ENCODE measurements at places on chromosomes 12 and 14.

- H3K4me3 ChIP-seq: no peak overlapping the region
- H3K36me3 ChIP-seq: peaks cover 26% of the 10 kb centered on the region
- H3K27ac ChIP-seq: peak overlapping the region; percentile 18
- no peak for DNase-seq
Measured at GRCh38 chr12:19299765-19300164, 139.5 kb upstream of the AEBP2 start.

- peak overlapping the region; percentile 99 for H3K27ac ChIP-seq
- H3K4me1 ChIP-seq: peaks cover 42% of the 10 kb centered on the region
- DNase-seq: no peak
- H3K27me3 ChIP-seq: peaks cover 3% of the 10 kb centered on the region
- peaks cover 4% of the 10 kb centered on the region for H3K36me3 ChIP-seq
- H3K4me3 ChIP-seq: peak overlapping the region; percentile 94
Measured at GRCh38 chr12:96397756-96398423, 2.3 kb downstream of the CDK17 start.

DNA sequence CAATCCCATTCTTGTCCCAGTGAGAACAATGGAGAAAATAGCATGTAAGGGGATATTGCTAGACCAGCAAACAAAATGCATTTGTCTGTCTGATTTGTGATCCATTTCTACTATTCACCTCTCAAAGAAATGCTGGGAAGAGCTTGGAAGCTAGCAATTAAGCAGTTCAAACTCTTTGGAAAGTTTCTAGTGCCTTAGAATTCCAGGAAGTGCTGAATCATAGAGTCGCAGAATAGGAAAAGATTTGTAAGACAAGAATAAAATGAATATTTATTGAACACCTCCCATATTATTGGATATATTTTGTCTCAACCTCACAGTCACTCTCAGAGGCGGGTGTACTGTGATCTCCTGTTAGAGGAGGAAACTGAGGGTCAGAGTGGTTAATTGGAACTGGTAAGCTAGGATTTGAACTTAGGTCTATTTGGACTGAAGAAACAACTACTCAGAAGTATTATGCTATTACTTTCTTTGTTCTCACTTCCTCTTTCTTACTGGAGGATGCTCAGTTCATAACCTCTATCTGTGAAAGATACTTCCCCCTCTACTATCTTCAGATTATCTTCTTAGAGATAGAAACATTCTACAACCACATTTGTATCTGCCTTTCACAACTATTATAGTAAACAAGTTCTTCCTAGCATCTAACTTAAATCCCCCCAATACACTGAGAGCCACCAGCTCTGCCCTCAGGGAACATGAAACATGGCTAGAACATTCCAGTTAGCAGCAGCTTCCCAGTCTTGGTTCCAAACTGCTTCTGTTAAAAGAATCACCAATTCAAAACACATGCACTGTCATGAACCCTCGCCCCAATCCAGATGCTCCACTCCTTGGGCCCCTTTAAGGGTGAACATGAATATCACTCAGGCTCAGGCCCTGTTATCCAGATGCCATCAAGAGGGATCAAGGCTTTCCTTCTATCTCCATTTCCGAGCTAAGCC is 64.2 kb downstream of the DRAM1 start:
- H3K36me3 ChIP-seq: no peaks in the 10 kb centered on the region
- no peak overlapping the region for H3K4me3 ChIP-seq
- peaks cover 6% of the 10 kb centered on the region for H3K27me3 ChIP-seq
- H3K27ac ChIP-seq: no peak overlapping the region

GRCh38 chr14:73684627-73685026 is 29.6 kb downstream of the PNMA1 start:
- H3K36me3 ChIP-seq: peaks cover 27% of the 10 kb centered on the region
- H3K4me3 ChIP-seq: no peak overlapping the region
- H3K27ac ChIP-seq: no peak overlapping the region
- H3K27me3 ChIP-seq: no peaks in the 10 kb centered on the region
- H3K4me1 ChIP-seq: no peaks in the 10 kb centered on the region
- no peak for DNase-seq

DNA sequence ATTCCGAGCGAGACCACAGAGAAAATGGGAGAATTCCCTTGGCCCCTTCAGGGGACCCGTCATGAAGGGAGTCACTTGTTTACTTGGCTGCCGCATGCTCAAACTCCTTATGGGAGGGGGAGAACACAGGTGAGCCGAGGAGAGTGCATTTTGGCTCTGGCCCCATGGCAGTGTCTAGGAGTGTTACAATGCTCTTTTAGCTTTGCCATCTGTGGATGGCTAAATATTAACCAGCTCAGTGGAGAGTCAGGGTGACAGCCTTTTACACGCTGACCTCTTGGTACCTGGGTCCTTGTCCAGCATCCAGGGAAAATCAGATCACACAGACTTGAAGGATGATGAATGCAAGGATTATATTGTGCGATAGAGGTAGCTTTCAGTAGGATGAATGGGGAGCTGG is 146.4 kb upstream of the ATXN7L3B start:
- H3K4me1 ChIP-seq: no peaks in the 10 kb centered on the region
- no peak overlapping the region for H3K4me3 ChIP-seq
- H3K27ac ChIP-seq: no peak overlapping the region
- no peak for DNase-seq

GRCh38 chr12:55051197-55051947 is 31.6 kb downstream of the NEUROD4 start:
- no peak overlapping the region for H3K4me3 ChIP-seq
- no peaks in the 10 kb centered on the region for H3K36me3 ChIP-seq
- no peak for DNase-seq
- H3K27me3 ChIP-seq: peaks cover 9% of the 10 kb centered on the region
- no peaks in the 10 kb centered on the region for H3K4me1 ChIP-seq

GRCh38 chr14:22180045-22180444 is 409.0 kb downstream of the DAD1 start:
- peaks cover 5% of the 10 kb centered on the region for H3K4me1 ChIP-seq
- H3K27ac ChIP-seq: no peak overlapping the region
- no peak for DNase-seq
- H3K36me3 ChIP-seq: no peaks in the 10 kb centered on the region

DNA sequence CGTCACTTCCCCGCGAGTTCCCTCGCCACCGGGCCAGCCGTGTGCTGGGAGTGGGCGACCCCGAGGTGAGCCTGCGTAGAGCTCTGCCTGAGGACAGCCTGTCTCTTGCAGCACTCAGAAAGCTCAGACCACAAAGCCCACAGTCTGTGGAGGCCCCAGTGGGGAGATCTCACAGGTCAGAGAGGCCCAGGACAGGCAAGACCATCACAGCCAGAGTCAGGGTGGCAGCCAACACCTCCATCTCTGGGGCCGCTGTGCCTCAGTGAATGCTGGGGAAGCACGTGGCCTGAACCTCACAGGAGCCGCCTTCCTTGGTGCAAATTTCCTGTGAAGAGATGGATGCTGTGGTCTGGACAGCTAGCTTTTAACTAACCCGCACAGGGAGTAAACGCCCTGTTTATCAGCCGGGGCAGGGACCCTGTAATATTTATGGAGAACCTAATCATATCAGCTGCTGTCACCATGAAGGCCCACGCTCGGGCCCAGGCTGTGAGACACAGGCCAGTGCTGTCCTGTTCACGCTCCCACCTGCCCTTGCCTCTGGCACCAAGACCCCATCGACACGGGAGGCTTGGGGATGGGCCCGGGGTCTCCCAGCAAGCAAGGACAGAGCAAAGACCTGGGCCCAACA is 56.9 kb downstream of the CDC42BPB start:
- H3K27ac ChIP-seq: peak overlapping the region; percentile 85
- peaks cover 55% of the 10 kb centered on the region for H3K36me3 ChIP-seq
- DNase-seq: no peak
- no peaks in the 10 kb centered on the region for H3K27me3 ChIP-seq
- peaks cover 34% of the 10 kb centered on the region for H3K4me1 ChIP-seq

GRCh38 chr12:92370828-92371227 is 225.2 kb upstream of the BTG1 start:
- H3K4me1 ChIP-seq: peaks cover 23% of the 10 kb centered on the region
- H3K27me3 ChIP-seq: peaks cover 3% of the 10 kb centered on the region
- H3K4me3 ChIP-seq: no peak overlapping the region
- no peaks in the 10 kb centered on the region for H3K36me3 ChIP-seq
- DNase-seq: no peak

DNA sequence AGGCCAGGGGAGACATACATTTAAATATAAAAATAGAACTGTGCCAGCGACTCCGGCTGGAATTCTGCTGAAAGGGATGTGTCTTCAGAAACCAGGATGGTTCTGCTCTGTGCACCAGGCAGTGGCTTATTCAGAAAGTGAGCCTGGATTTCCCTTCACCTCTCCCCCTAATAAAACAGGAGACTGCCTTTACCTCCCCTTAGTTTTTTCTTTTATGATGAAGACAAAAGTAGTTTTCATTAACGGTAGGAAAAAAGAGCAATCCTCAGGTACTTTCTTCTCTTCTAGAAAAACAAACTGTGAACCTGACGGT is 346 bp downstream of the SLC7A8 start:
- no peak overlapping the region for H3K4me3 ChIP-seq
- H3K36me3 ChIP-seq: no peaks in the 10 kb centered on the region
- DNase-seq: no peak
- peaks cover 23% of the 10 kb centered on the region for H3K4me1 ChIP-seq
- H3K27ac ChIP-seq: no peak overlapping the region
- H3K27me3 ChIP-seq: peaks cover 9% of the 10 kb centered on the region

DNA sequence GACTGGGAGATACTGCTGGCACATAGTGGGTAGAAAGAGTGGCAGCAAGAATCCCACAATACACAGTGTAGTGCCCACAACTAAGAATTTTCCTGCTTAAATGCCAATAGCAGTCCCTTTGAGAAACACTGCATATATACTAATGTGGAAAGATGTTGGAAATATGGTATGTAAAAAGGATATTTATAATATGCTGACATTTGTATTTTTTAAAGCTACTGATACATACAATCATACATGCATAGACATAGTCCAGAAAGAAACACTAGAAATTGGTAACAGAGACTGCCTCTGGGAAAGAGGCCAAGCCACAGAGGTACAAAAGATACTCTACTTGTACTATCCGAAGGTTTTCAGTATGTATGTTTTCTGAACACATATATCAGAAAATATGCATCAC is 30.3 kb downstream of the TRIP11 start:
- H3K36me3 ChIP-seq: peaks cover 62% of the 10 kb centered on the region
- no peak for DNase-seq
- H3K27ac ChIP-seq: no peak overlapping the region
- no peaks in the 10 kb centered on the region for H3K4me1 ChIP-seq

DNA sequence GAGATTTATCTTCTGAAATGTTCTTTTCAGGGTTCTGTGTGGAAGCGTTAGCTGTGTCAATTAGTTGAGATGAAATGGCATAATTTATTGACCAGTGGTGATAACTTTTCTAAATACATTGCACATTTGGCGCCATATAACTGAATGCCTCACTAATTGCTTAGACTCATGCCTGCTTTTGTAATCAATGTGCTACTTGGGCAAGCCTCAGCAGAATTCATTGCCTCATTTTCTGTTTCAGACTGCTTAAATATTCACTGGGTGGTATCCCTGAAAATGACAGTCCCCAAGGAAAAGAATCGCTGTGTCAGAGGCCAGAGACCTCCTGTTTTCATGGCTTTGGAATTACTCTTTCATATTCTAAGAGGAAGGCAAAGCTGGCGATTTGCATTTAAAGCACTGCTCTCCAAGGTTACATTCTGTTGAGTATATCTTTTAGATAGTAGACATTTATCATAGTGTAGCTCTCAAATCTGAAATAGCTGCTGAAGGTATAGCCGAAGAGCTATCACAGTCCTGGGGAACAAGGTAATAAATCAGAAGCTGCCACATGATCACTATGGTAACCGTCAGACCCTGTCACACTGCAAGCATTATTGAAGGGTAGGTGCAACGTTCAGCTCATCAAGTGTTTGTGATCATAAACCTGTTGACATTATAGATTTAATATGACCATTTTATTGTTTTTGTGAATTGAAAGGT is 297.3 kb upstream of the E2F7 start:
- no peaks in the 10 kb centered on the region for H3K36me3 ChIP-seq
- no peak overlapping the region for H3K4me3 ChIP-seq
- peaks cover 19% of the 10 kb centered on the region for H3K4me1 ChIP-seq
- no peak overlapping the region for H3K27ac ChIP-seq
- no peaks in the 10 kb centered on the region for H3K27me3 ChIP-seq

GRCh38 chr14:22502007-22502406 is 87.0 kb downstream of the DAD1 start:
- peaks cover 64% of the 10 kb centered on the region for H3K4me1 ChIP-seq
- no peaks in the 10 kb centered on the region for H3K36me3 ChIP-seq
- no peak overlapping the region for H3K4me3 ChIP-seq
- H3K27ac ChIP-seq: peak overlapping the region; percentile 13
- peaks cover 9% of the 10 kb centered on the region for H3K27me3 ChIP-seq

DNA sequence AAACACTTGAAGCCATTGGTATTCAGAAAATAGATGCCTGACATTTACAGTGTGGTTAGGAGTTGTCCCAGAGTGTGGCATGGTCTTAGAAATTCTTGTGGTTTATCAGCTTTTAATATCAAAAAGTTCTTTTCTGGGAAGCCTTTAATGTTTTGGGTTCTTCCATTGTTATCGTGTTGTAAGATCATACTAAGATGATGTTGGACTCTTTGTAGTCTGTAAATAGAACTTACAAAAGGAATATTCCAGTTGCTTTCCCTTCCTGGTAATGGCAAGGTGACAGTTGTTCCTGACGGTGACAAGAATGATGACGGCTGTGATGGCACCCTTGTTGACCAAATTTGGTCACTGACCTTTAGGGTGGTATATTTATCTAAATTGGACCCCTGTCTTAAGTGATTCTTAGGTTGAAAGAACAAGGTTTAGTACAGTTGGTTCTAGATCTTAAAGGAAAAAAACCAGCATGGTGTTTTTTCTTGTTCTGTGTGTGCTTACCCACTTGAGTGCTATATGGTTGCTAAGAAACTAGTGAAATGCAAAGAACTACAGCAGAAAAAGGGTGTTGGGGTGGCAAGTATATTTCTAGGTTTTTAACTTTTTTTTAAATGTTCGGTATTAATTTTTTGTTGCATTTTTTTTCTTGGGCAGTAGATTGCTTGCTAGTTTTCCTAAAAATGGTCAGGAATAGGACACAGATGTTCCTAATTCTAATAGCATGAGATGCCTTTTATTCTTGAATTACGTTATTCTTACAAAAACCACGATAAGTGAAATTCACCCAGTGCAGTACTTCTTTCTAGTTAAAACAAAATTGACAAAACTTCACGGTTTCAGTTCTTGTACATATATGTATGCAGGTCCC is 2.1 kb downstream of the ATP2A2 start:
- H3K4me3 ChIP-seq: peak overlapping the region; percentile 95
- H3K27ac ChIP-seq: peak overlapping the region; percentile 98
- H3K36me3 ChIP-seq: peaks cover 43% of the 10 kb centered on the region

DNA sequence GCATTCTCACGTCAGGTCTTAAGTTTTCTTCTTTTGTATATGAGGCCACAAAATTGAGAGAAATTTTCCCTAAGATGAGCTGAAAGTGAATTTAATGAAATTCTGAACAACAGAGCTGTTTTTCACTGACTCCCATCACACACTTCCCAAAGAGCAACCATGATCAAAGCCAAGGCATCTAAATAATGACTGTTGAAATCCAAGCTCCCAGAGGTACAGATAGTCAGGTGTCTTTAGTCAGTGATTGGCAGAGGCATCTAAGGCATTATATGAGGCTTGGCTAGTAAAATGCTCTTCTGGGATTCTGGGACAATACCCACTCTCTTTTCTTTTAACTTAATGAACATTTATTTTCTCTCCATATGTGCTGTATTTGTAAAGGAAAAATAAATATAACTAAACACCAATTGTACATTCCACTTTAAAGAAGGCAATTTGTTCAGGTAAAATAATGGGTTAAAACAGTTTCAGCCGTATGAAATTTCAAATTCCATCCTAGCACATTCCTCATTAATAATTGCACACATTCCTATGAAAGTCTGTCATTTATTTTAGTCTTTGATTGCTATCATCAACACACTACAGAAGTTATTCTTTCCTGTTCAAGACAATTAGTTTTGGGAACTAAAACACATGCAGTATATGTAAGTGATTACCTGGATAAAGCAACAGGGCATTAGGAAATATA is 871 bp upstream of the SSTR1 start:
- H3K4me1 ChIP-seq: peaks cover 31% of the 10 kb centered on the region
- peak overlapping the region; percentile 80 for H3K4me3 ChIP-seq
- H3K27me3 ChIP-seq: peaks cover 84% of the 10 kb centered on the region
- DNase-seq: no peak
- peaks cover 8% of the 10 kb centered on the region for H3K36me3 ChIP-seq
- H3K27ac ChIP-seq: no peak overlapping the region
